Hepatic stellate cell (primary cell): ENCODE measurements at places on chromosomes 4 and X.

GRCh38 chr4:127852661-127853060 lies 28.0 kb upstream of the PLK4 start:
- DNase-seq = no peak

- DNase-seq = no peak
Observed at GRCh38 chrX:20609916-20610415, 343.3 kb upstream of the RPS6KA3 start.

GRCh38 chrX:34270434-34270833 lies 138.3 kb upstream of the FAM47A start:
- DNase-seq = no peak

DNA sequence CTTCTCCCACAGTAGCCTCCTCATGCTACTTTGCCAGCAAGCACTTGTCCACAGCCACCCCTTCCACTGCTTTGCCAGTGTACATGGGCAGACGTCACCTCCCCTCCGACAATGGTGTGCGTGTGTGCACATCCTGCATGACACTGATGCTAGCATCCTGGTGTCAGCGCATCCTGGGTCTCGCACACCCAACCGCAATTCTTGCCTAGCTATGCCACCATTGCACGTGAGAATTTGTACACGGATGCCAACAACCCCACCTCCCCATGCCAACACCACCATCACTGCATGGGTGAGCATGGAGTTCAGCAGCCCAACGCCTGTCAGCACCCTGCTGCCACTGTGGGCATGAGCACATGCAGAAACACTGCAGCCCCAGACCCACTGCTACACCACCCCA lies 550.0 kb downstream of the STPG2 start:
- DNase-seq = no peak

- DNase-seq = peak; percentile 62
Observed at GRCh38 chrX:56802921-56803849, 74.1 kb downstream of the NBDY start.

DNA sequence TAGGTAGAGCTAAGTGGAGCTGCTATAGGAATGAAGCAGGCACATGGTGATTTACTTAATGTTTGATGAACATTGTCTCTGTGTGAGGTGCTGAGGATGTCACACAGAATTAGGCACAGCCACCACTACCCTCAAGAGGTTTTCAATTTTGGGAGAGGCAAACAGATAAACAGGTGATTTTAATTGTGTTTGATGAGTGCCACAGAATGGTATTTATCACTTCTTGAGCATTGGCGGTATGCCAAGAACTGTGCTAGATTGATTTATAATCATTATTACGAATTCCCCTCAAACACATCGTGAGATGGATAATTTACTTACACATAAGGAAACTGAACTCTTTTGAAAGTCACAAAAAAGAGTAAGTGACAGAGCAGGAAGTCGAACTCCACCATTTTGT lies 74.8 kb downstream of the FREM3 start:
- DNase-seq = no peak

GRCh38 chr4:25367004-25367621 lies 9.9 kb upstream of the ANAPC4 start:
- no peak for DNase-seq

DNA sequence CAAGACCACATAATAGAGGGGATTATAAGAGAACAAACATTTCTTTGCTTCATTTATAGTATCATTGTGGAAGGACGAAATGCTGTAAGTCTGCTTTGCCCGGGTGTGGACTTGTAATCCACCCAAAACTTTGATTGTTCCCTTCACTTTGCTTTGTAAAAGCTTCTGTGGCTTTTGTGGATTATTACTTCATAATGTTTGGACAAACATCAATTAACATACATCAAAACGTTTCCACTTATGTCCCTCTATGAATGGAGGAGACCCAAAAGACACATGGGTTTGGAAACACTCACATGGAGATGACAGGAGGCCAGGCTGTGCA lies 415.4 kb downstream of the SPRY1 start:
- DNase-seq = no peak

- DNase-seq = no peak
Observed at GRCh38 chrX:150449313-150449712, 86.2 kb downstream of the MAMLD1 start.

DNA sequence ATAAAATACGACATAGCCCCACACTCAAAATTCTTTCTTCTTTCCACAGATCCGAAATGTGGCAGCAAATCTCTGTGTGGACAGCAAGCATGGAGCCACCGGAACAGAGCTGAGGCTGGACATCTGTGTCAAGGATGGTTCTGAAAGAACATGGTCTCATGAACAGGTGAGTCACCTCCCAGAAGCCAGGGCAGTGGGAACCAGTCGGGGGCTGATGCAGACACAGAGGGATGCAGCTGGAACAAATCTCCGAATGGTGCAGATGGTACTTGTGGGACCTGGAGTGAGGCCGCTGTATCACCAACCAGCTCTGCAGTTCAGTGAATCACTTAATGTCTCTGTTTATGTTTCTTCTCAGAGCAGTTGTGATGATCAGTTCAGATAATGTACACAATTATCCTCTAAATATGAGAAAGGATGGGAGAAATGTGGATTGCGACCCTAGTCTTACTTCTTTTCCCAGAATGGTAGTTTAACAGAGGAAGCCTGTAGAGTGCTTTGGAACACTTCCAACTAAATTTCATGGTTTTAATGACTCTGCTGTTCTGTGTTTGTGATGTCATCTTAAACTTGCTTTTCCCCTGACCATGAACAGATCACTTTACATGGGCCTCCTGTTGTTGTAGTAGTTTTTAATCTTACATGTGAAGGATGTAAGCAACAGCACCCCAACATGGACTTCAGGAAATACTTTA lies 159.3 kb upstream of the GALNT7 start:
- no peak for DNase-seq

- DNase-seq = no peak
Observed at GRCh38 chr4:73681776-73682175, 58.6 kb upstream of the CXCL8 start.

DNA sequence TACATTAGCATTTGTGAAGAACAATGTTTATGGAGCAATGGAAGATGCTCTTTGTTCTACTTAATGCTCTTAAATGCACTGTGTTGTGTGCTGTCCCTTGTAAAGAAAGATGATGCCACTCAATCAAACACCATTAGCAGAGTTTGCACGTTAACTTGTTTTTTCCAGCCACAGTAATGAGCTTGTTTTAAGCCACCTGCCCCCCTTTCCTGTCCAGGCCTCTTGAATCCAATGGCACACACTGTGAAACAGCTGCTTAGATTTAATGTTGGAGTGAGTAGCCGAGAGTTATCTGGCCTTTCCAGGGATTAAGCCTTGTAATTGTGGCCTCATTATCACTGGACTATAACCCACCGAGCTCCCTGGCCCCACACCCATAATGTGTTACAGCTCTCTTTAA lies 86.0 kb downstream of the PAK3 start:
- DNase-seq = no peak

- peak; percentile 87 for DNase-seq
Observed at GRCh38 chr4:184825896-184826690, at the start of gene ACSL1. Gene ACSL1, minus strand, starts transcription at chr4:184825968. Its CDS starts 22,454 bp downstream, at chr4:184803514.

DNA sequence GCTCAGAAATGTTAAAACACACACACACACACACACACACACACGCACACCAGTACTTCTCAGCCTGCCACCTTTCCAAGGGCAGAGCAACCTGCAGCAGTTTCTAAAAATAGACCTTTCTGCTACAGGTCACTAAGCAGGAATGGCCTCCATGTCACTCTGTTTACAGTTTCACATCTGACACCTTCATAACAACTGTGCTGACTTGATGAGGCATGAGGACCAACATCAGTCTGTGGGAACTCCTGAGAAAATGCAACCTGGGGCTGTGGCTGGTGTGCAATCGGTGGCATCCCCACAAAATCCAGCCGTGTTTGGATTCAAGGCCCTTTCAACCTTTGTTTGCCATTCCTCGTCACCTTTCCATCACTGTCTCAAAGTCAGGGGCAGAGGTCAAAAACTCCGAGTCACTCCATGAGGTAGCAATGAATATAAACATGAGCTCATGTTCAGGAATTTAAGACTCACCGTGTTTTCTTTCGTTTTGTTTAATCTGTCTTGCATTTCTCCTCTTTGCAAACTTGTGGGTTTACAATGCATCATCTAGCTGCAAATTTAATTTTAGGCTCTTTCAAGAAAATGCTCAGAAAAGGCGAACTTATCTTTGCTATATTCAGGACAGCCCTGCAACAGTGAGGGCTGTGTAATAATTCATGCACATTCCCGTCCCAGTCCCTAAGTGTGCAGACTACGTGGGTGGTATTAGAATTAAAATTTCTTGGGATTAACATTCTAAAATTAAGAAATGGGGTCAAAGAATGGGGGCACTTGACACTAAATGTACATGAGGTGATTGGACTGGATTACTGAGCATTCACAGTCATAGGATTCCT lies 135.3 kb downstream of the SHROOM3 start:
- peak; percentile 29 for DNase-seq

DNA sequence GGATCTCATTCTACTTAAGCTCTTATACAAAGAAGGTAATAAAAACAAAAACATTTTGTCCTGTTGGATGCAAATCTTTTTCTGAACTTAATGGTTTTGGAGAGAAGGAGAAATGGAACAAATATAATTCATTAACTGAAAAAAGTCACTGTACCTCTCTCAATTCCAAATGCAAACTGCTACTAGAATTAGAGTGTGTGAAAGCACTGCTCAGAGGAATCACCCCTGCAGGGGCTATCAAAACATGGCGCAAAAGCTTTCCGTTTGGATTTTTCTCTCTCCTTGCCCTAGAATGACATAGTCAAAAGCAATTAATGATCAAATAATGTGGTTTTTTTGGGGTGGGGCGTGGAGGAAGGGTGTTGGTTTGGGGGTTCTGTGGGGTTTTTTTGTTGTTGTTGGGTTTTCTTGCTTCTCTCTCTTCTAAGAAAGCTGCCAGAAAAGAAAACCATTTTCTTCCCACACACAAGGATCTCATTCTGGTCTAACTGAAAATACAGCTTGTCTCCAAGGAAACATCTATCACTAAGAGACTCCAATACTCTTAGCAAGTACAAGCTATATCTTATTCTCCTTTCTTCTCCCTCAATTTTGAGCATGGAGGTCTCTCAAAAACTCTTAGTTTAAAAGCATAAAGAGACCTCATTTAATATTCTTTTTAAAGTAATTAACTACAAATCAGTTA lies 41.6 kb downstream of the USP46 start:
- DNase-seq = no peak

- no peak for DNase-seq
Observed at GRCh38 chrX:70422851-70423341, at the start of gene GDPD2. Gene GDPD2, plus strand, starts transcription at chrX:70423314. Its CDS starts 1,671 bp downstream, at chrX:70424985.

DNA sequence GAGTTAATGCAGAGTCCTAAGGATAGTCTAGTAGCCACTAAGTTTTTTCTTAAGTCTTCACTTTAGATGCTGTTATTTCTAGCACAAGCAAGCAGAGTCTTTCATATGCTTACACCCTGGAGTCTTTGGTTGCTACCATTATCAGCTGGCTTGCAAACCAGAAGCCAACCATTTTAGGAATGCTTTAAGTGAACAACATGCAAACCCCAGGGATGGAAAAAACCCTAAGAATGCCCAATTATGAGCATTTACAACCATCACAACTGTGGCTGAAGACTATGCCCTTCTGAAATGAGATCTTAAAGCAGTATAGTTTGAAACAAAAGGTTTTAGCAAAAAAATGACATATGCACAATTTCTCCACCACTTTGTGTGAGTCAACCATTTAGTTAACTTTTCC lies 6.6 kb downstream of the MID1IP1 start:
- DNase-seq = no peak

GRCh38 chr4:99816545-99817308 lies at the start of gene DAPP1:
Gene DAPP1, plus strand, starts transcription at chr4:99816827. Its CDS starts 87 bp downstream, at chr4:99816914.
- DNase-seq = no peak

DNA sequence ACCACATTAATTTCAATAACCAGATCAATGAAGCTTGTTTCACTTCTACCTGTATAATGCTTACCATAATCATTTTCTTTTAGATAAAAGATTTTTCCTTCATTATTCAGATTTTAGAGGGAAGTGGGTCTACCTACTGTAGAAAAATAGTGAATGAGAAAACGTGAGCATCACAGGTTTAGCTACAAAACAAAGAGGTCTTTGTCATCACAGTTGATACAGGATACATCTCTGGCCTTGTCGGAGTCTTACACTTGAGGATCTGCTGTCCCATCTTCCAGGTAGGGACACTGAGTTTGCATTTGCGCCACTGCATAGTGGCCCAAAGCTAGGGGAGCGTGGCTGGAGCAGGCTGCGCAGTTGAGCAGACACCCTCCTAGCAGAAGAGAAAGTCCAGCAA lies 710 bp downstream of the CLDN24 start:
- no peak for DNase-seq

- peak; percentile 34 for DNase-seq
Observed at GRCh38 chrX:15947648-15948317, 93.2 kb upstream of the AP1S2 start.

- DNase-seq = no peak
Observed at GRCh38 chrX:123878252-123878721, 18.4 kb downstream of the XIAP start.

DNA sequence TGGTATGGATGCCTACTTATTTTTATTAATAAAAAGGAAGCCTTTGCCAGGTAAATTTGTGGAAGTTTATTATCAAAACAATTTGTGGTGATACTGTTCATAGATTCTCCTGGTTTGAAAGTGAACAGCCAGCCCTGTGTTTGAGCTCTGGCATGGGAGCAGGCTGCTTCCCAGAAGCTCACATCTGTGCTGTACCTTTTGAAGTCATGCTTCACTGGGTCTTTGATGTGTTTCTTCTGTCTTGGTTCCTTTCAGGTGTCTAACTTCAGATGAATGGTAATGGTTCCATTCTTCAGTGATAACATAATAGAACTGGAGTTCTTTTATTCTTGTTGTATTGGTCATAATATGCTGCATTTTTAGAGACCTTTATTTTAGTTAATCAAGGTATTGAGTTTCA lies 85.5 kb downstream of the BMPR1B start:
- no peak for DNase-seq

DNA sequence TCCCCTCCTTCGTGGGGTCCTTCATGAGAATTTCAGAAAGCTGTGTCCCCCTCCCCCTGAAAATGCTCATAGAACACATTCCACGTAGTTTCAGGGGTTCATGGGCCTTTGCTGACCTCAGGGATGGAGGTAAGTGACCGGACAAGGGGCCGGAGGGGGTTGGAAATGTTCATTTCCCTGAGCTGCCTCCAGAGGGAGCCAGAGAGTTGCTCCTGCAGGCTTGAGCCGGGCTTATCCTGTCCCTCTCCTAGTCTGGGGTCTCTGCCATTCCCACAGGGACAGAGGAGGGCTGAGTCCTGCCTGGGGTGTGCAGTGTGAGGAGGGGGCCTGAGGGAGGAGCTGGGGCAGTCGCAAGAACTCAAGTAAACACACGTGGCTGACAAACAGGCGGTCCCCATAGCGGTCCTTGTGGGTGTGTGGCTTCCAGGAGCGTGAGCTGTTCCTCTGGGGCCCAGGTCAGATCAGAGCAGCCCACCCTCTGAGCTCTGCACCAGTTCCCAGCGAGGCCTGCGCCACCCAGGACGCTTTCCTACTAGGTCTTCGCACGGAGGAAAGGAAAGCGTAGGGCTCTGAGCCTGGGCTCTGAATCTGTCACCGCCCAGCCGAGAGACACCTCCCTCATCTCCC lies 62.5 kb downstream of the WFS1 start:
- peak; percentile 63 for DNase-seq

GRCh38 chrX:63400340-63400739 lies 49.2 kb upstream of the SPIN4 start:
- no peak for DNase-seq

GRCh38 chr4:1249731-1250526 lies 999 bp upstream of the CTBP1 start:
- DNase-seq = no peak
